ENCODE measurements at places on chromosomes 16 and 17.

GRCh38 chr17:56641894-56642293 lies 48.4 kb downstream of the NOG start:
- peaks cover 12% of the 10 kb centered on the region for H3K27me3 ChIP-seq
- H3K4me1 ChIP-seq: no peaks in the 10 kb centered on the region
- H3K4me3 ChIP-seq: no peak overlapping the region
- no peak for DNase-seq
- no peaks in the 10 kb centered on the region for H3K36me3 ChIP-seq
- H3K27ac ChIP-seq: no peak overlapping the region

DNA sequence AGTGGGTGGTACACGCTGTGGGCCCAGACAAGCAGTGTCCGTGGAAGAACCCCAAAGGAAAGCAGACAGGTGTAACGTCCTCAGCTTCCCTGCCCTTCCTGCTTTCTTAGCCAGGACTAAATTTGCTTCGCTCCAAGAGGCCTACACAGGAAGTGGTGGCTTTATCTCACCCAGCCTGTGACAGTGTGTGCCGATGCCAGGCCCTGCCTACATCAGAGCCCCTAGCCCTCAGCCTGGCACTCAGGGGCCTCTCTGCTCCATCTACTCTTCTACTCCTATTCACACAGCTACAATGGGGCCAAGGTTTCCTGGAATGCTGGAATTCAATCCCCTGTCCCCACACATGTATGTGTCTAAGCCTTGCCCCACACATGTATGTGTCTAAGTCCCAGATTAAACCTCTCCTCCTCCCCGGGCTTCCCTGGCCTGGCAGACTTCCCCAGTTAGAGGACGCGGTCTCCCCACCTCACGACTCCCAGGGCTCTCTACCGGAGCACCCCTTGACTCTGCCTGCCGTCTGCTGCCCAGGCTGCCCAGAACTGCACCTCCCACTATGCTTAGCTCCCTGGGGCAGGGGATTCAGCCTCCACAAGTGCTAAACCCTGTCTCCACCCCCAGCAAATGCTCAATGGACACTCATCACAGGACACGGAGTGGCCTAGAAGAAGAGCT lies 8.2 kb downstream of the PGAP3 start:
- no peak for DNase-seq
- peaks cover 42% of the 10 kb centered on the region for H3K36me3 ChIP-seq
- H3K27me3 ChIP-seq: no peaks in the 10 kb centered on the region
- no peak overlapping the region for H3K4me3 ChIP-seq

DNA sequence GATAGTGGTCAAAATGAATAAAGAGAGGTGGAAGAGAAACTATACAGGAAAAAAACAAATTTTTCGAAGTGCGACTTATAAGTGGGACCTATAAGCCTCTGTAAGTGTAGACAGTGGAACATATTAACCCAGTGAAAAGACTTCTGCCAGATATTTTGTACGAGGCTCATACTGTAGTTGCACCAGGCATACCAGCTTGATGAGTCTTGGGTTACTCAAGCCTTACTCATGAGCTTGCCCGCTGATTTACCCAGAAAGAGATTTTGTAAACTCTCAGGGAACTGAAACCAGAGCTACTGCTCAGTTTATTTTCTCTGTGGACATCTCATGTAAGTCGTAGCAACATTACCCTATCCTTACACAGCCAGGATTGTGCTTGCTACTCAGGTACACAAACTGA lies 708.0 kb upstream of the SOX9 start:
- peaks cover 7% of the 10 kb centered on the region for H3K4me1 ChIP-seq
- peak; percentile 94 for DNase-seq
- no peaks in the 10 kb centered on the region for H3K27me3 ChIP-seq
- peak overlapping the region; percentile 40 for H3K27ac ChIP-seq
- H3K36me3 ChIP-seq: no peaks in the 10 kb centered on the region
- no peak overlapping the region for H3K4me3 ChIP-seq

DNA sequence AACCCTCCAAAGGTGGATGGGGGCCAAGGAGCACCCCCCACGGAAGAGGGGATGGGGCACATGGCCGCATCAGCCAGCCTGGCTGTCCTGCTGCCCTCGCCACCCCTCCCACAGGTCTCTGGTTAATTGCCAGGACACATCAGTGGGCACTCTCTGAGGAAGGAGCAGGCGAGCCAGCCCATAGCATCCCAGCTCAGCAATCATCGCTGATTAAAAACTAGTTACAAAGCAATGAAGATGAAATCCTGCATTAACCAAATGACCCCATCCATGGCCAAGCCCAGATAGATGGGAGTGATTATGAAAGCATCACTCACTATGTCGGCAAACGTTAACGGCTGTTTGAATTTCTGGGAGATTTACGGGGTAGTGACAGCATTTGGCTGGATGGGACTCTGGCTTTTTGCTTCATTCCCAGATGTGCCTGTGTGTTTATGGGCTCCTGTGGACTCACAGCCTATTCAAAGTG lies 45.3 kb downstream of the CCDC182 start:
- H3K36me3 ChIP-seq: no peaks in the 10 kb centered on the region
- no peak overlapping the region for H3K27ac ChIP-seq
- no peaks in the 10 kb centered on the region for H3K4me1 ChIP-seq
- no peak overlapping the region for H3K4me3 ChIP-seq
- peaks cover 50% of the 10 kb centered on the region for H3K27me3 ChIP-seq

DNA sequence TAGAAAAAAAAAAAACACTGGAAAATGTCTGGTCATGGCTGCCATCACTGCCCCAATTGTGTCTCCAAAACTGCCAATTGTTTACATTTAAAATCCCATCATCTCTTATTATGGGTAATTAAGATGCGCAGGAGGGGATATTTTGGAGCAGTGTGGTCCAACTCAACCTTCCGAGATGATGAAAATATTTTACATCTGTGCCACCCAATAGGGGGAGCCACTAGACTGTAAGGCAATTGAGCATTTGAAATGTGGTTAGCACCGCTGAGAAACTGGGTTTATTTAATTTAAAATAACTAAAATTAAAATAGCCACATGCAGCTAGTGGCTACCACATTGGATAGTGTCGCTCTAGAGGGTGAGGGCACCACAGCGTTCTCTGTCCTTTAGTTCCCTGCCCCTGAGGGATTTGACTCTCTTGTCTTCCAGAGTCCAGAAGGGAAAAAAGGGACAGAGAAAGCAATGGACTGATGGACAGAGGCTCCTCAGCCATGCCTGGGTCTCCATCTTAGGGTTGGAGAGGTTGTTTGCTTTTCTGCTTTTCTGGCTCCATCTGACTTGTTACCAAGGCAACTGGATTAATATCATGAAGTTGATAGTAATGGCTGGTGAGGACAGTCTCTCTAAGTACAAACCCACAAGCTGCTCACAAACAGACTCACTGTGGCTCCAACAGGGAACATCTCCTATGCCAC lies 3.5 kb downstream of the MPO start:
- H3K27ac ChIP-seq: no peak overlapping the region
- peaks cover 57% of the 10 kb centered on the region for H3K27me3 ChIP-seq
- H3K4me1 ChIP-seq: no peaks in the 10 kb centered on the region
- H3K4me3 ChIP-seq: no peak overlapping the region
- DNase-seq: no peak

GRCh38 chr17:72461757-72462156 lies 340.9 kb downstream of the SOX9 start:
- peaks cover 30% of the 10 kb centered on the region for H3K4me1 ChIP-seq
- H3K4me3 ChIP-seq: no peak overlapping the region
- H3K36me3 ChIP-seq: no peaks in the 10 kb centered on the region
- H3K27me3 ChIP-seq: no peaks in the 10 kb centered on the region

DNA sequence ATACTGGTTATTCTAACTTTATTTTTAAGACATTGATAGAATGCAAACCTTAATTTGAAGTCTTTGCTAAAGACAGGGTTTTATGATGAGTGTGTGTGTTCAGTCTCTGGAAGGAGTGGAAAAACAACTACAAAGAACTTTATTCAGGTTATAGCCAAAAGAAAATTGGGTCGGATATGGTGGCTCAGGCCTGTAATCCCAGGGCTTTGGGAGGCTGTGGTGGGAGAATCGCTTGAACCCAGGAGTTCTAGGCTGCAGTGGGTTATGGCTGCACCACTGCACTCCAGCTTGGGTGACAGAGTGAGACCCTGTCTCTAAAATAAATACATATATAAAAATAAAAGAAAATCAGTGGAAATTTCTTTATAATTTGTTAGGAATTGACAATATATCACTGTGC lies 581.5 kb upstream of the CA10 start:
- no peaks in the 10 kb centered on the region for H3K36me3 ChIP-seq
- no peak for DNase-seq
- no peak overlapping the region for H3K4me3 ChIP-seq
- H3K4me1 ChIP-seq: no peaks in the 10 kb centered on the region
